ENCODE measurements at places on chromosomes 6 and 20.

DNA sequence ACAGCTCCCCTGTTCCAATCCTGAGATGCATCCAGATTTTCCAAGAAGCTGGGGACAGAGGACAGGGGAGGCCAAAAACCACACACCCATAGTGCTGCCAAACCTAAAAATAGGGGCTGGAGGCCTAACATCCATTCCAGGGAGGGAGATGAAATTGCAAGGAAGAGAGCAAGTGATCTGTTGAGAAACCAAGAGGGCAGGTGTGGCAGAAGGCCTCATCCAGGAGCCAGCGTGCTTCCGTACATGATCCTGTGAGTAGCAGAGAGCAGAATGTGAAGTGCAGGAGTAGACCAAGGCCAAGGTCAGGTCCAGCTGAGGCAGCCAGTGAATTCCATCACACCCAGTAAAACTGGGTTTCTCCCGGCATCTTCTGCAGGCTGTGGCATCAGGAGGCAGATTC is 167.7 kb upstream of the RIN2 start:
- DNase-seq = no peak

GRCh38 chr20:7980332-7981046 is 39.1 kb downstream of the TMX4 start:
- DNase-seq = no peak

- DNase-seq = peak; percentile 66
These were observed 660 bp upstream of the TFB1M start for GRCh38 chr6:155314773-155315515.

GRCh38 chr6:155580904-155581303 is 125.3 kb upstream of the NOX3 start:
- DNase-seq = no peak

DNA sequence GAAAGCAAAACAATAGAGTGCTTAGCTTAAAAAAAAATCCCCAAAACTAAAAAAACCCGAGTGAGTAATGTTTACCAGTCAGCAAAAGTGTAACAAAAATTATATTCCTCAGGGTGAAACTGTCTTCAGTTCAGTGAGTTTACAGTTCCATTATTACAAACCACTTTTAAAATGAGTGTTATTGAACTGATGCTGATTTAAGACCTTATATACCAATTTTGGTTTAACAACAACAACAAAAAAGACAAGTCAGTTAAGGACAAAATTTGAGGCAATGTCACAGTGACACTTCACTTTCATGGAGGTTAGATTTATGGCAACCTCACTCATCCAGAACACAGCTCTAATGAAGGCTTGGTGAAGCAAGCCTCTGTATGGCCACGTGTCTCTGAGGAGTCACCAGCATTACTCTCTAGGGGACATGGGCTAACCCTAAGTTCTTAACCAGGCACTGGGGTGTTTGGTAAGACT is 630.8 kb downstream of the PHF3 start:
- no peak for DNase-seq

DNA sequence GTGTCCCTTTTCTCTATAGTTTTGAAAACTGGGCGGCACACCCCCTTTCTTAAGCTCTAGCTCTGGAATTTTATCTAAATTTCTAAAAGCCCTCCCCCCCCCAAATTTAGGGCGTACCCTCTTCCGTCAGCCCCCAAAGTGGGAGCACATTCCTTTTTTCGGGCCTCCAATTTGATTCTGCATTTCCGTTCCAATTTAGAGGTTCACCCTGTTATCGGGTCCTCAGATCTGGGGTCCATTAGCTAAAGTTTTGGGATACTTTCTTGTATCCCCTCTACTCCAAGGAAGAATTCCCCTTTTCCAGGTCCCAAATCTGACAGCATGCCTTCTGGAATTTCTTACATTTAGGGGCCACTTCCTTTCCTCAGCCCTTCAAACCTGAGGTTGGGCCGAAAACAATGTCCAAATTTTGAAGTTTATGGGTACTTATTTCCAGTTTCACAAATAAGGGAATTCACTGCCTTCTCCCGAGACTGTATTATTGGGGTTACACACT is 796 bp downstream of the PHF20 start:
- DNase-seq = no peak

Measured in CD4-positive, alpha-beta T cell treated with Interleukin-6 for 4 hours (primary cell).